ENCODE measurements at places on chromosomes 11 and 22.

GRCh38 chr11:46894506-46894905 lies 23.8 kb downstream of the LRP4 start:
- DNase-seq: no peak

DNA sequence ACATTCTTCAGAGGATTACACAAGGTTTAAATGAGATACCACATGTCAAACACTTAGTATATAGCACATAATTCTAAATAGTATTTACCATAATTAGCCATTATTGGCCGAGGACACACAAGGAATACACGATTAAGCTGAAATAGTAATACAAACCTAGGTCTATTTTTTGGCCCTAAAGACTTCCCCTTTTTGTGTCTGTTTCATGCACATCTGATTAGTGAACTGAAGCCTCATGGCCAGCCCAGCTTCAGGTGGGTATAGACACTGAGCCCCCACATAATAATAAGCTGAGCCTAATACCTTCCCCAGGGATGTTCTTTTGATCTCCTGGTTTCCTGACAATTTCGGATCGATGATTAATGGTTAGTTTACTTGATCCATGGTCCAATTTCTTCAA lies 2.1 kb downstream of the GLYATL1B start:
- DNase-seq: no peak

DNA sequence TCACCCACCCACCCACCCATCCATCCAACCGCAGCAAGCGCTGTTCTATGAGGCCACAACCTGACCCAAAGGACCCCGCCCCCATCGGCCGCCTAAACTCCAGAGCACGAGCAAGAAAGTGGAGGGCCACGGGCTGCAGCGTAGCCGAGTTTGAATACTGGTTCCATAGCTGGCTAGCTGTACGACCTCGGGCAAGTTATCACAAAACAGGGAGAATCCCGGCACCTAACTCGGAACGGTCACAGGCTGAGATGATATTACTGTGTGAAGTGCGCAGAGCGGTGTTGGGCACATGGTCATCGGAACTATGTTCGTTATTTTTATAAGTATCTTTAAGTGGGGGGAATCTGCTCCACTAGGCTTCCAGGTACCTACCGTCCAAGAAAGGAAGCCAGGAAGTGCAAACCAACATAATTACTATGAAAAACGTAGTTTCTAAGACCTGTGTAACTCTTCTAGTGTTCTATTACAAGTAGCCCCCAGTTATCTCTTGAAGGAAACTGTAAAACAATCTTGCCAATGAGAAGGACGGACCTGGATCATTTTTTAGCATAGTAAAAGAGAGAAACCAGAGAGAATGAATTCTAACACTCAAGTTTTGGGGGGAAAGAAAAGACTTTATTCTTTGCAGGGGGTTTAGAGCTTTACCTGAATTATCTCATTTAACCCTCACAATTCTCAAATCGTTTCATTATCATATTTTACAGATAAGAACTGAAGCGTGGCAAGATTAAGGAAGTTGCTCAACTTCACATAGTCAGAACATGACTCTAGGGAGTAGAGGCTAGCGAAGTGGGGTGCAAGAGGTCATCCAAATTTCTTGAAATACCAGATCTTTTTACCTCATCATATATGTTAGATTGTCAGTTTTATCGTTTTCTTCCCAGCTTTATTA lies 663 bp upstream of the BUD13 start:
- no peak for DNase-seq

DNA sequence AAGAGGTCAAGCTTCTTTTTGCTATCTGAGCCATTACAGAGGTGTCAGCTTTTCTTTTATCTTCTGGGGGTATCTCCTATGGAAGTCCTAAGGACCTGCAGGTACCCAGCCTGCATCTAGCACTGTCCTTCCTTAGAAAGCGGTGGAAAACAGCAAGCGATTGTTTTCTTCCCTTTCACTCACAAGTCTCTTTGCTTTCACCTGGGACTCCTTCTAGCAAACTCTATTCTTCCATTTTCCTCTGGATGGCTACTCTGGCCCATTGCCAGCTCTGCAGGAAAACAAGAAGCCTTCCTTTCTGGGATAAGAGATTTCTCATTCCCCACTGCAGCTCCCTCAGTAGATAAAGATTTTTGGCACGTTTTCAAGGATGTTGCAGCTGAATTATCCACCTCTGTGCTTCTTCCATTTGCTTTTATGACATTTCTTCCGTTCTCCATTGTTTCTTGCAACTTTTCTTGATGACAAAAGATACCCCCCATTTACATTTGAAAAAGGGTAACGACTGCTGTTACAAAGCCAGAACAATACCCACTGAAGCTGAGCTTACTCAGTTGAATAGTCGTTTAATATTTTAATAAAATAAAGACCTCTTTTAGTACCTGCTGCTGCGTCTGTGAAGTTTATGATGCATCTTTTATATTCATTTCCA lies 40.2 kb upstream of the BDNF start:
- DNase-seq: no peak

- no peak for DNase-seq
Measured at GRCh38 chr11:71432761-71433647, 15.2 kb downstream of the DHCR7 start.

DNA sequence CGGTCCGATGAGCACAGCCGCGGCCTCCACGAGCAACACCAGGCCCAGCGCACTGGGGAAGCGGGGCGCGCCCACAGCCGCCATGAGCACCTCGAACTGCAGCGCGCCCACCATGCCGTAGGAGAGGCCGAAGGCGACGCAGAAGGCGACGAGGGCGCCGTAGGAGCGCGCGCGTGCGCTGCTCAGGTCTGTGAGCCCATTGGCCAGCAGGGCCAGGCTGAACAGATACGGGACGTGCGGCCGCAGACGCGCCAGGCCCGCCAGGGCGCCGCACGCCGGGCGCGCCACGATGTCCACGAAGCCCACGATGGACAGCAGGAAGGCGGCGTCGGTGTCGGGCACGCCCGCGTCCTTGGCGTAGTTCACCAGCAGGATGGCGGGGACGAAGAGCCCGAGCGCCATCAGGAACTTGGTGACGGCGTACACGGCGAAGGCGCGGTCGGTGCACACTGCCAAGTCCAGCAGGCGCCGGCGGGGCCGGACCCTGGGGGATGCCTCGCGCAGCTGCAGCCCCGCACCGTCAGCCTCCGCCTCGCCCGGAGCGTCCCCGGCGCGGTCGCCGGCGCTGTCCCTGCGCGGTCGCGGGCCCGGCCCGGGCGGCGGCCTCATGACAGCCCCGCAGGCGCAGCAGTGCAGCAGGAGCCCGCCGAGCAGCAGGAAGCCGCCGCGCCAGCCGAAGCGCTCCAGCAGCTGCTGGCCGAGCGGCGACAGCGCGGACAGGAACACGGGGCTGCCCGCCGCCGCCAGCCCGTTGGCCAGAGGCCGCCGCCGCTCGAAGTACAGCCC lies 2.9 kb downstream of the SLC16A8 start:
- no peak for DNase-seq

DNA sequence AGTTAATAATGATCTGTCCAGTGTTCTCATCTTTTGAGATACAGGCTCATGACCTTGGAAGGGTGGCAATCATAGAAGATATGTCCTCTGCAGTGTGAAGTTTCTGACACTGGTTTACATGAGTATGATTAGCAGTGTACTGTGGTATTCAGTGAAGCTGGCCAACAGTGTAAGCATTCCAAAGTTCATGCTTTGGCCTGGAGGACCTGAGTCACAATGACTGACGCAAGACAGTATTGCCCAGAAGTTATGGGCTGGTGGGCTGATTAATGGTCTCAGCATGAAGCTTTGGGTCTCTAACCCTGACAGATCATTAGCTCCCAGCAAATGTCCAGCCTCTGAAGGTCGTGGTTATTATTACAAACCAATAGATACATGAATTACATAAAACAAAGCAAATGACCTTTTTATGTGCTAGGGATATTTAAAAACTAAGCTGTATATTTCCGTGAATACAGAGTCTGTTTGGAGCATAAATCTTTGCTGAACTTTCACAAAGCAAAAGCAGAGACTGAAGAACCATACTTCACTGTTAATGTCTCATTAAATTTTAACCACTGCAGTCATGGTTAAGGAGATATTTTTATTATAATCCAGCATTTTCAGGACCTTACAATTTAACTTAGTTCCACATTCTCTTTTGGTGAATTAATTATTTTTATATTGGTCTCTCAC lies 28.3 kb upstream of the USP47 start:
- no peak for DNase-seq

DNA sequence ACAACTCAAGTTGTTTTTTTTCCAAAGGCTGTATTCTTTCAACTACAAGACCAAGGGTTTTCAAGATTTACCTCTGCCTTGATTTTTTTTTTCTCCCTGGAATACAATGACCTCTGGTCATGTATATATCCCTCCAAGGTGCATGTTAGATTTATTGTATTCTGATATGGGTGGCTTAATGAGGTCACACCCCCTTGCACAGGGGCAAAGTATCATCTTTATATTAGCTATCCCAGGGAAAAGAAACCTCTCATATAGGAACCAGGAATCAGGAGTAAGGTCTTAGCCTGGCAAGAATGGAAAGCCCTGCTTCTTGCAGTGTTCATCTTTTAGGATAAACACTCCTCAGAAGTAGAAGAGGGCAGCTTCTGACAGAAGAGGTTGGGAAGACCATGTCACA lies 516.9 kb upstream of the TENM4 start:
- DNase-seq: no peak

GRCh38 chr11:121385688-121386087 lies 66.4 kb upstream of the SORL1 start:
- no peak for DNase-seq

DNA sequence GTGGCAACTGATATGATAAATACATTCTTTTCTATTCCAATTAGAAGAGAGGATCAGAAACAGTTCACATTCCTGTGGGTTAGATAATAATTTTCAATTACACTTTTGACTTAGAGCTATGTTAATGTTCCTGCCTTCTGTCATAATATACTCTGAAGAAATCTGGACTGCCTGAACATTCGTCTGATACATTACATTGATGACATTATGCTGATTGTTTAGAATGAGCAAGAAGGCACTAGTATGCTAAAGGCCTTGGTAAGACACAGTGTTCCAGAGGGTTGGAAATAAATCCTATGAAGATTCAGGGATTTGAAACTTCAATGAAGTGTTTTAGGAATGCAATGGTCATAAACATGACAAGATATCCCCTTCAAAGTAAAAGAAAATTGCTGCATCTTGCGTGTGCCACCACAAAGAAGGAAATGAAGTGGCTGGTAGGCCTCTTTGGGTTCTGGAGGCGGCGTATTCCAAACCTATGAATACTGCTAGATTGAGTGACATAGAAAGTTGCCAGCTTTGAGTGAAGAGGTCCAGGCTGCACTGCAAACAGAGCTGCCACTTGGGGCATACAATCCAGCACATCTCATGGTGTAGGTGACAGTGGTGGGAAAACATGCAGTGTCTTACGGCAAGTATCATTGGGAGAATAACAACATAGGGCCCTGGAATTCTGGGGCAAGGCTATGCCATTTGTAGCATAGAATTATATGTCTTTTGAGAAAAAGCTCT lies 21.2 kb upstream of the PDE3B start:
- no peak for DNase-seq

DNA sequence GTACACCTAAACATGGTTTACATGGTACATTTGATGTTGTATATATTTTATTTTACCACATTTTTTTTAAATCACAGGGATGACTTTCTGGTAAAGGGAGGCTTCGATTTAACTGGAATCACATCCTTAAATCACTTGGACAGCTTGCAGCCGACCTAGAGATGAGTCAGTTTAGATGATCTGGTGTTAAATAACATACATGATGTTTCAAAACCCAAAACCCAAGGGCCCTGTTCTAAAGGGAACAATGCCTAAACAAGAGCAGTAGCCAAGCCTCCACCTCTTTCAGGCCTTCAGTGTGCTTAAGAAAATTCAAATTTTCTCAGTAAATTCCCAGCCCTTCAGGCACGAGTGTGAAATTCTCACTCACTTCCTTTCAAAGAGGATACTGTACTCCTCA lies 108.8 kb downstream of the WT1 start:
- no peak for DNase-seq

GRCh38 chr11:5507933-5508305 lies 1.8 kb downstream of the UBQLN3 start:
- DNase-seq: no peak

DNA sequence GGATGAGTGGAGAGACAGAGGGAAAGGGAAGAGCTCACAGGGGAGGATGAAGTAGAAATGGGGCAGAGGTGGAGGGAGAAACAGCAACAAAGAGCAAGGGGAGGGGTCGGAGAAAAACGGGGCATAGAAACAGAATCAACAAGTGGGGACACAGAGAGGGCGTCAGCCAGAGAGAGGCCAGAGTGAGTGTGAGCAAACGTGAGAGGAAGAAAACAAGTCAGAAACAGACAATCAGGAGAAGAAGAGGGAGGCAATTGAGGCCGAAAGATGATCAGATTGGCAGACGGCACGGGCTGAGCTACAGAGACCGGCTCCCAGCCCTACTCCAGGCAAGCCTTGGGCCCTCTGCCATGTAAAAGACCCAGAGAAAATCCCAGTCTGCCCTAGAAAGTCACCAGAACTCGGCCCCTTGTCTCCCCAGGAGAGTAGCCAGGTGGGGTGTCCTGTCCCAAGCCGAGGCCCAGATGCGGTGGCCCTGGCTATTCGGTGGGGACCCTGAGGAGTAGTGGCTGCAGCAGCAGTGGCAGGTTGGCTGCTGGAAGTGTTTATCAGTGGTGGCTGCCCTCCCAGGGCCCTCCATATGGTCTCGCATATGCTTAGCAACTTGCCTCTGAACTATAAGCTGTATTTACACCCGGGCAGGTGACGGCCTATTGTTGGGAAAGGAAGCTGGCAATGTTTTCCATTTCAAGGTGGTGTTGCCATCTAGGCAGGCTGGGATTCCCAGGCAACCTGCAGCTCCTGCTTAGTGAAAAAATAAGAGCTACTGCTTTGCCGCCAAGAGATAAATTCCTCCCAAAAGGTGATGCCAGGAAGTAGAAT lies 14.8 kb upstream of the TSPAN18 start:
- no peak for DNase-seq

DNA sequence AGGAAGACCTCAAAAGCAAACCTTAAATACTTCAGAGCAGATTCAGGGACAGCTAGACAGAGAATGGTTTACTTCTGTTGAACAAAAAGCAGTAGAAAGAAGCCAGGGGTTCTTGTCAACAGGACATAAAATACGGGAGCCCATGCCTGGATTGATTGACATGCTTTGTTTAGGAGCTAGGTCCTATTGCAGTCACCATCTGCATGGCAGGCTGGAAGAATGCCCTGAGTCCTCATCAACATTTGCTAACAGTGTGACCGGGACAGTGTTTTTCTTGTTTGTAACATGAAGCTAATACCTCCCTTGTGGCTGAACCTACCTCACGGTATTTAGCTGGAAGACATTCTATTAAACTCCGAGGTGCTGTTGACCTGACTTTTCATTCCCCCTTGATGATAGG lies 225.4 kb downstream of the NTM start:
- no peak for DNase-seq

- no peak for DNase-seq
Measured at GRCh38 chr11:91825777-91826176, 398.8 kb upstream of the FAT3 start.

GRCh38 chr11:103234974-103235373 lies 125.7 kb downstream of the DYNC2H1 start:
- DNase-seq: no peak

All from CD4-positive, alpha-beta T cell treated with Interleukin-21 for 1 hour (primary cell).